Testis (tissue), 5 donors: ENCODE measurements at places on chromosomes 2 and 18. TPM values are rescaled to one million over a fixed set of nuclear protein-coding genes. Genes with fewer than 3 reads are reported as not detected.

The ACMSD gene
- not detected for total RNA-seq

- no peak for DNase-seq
These were observed 358.1 kb upstream of the CRIM1 start for GRCh38 chr2:35997488-35997887.

The ATP8B1 gene
- total RNA-seq = 1.6 TPM

- DNase-seq = no peak
These were observed 38.4 kb downstream of the PPM1B start for GRCh38 chr2:44207102-44207501.

- no peak for DNase-seq
These were observed 259.3 kb upstream of the SP5 start for GRCh38 chr2:170455617-170456426.

GRCh38 chr2:239077260-239077659 lies 229.4 kb downstream of the TWIST2 start:
- no peak for DNase-seq

The CDH19 gene
- 3.3 TPM for total RNA-seq

The ALLC gene
- total RNA-seq = 18.5 TPM

DNA sequence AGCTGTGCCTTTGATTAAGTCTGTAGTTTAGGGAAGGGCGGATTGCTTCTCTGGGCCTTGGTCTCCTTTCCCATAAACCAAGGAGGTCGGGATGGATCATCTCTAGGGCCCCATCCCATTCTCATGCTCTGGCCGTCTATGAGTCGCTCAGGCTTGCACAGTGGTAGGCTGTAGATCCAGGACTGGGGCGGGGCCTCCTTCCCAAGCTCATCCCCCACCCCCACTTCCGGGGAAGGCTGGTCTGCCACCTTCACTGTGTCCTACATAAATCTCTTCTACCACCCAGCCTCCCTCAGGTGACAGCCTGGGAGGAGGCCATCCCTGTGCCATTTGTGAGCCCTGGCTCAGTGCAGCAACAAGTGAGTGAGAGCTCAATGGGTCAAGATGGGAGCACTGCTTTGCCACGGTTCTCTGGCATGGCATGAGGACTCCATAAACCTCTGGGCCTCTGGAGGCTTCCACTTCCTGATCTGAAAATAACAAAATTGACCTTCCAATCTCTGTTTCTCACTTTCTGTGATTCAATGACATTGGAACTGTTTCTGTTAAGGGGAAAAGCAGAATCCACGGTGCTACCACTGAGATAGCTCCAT lies 68.5 kb downstream of the SUMO1 start:
- DNase-seq = no peak

- no peak for DNase-seq
These were observed 84.6 kb upstream of the SPTBN1 start for GRCh38 chr2:54371460-54372065.

The POTEJ gene
- total RNA-seq = 76.1 TPM

DNA sequence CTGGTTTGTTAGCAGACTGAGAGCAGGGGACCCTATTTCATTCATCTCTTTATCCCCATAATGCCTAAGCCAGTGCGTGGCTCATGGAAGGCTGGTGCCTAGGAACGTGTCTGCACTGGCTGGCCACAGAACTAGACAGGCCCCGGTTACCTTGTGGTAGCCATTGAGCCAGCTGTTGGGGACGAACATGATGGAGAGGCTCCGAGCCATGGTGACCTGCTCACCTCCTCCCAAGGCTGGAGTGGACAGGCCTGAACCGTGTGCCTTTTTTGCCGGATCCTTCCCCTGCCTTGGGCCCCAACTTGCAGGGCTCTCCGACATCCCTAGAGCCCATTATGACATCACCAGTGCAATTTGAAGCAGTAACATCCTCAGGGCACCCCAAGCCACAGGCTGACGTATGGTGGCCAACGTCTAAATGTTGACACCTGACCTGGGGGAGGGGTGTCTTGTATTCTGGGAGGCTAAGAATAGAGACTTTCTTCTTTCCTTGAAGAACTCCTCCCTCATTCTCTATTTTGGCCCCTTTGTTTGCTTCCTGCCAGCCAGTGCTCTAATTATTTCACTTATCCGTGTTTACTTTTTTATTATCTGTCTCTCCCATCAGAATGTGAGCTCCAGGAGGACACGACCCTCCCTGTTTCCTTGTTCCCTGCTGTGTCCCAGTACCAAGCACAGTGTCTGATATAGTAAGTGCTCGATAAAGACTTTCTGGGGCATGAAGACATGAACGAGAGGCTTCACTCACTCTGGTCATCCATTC lies 12.2 kb upstream of the DNPEP start:
- DNase-seq = no peak

GRCh38 chr2:239380831-239381708 lies 19.8 kb downstream of the HDAC4 start:
- no peak for DNase-seq

DNA sequence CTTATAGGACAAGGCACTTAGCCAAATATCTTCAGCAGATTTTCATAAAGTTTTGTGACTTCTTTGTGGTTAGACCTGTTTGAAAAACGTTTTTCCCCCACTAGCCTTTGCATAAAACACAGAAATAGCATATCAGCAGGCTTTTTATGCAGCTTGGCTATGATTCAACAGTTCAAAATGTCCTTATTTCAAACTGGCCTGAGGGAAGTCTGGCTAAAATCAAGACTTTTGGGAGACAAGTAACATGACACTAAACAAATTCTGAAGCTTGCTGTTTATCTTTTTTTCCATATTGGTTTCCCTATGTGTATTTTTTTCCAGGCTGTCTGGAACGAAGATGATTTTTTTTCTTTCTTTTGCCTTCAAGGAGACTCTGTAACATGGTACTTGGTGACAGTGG lies 95.1 kb upstream of the L3MBTL4 start:
- DNase-seq = no peak

The HOXD9 gene
- 15.7 TPM for total RNA-seq

DNA sequence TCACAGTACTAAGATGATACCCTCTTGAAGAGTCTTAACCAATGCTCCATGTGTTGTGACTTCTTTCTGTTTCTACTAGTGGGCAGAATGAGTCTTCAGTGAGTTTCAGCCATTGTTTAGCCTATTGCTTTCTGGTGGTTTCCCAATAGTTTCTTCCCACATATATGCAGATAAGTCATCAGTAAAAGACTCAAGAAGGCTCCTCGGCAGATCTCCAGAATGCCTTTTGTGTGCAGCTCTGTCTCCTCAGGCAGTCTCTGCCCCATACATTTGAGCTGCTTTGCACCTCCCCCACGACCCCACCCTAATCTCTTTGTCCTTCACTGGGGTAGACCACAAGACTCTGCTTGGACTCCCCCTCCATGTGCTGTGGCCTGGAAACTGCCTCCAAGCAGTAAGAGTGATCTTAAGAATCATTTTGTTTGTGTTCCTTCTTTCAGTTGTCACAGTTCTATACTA lies 71.6 kb upstream of the CHRNA1 start:
- no peak for DNase-seq

The ARHGAP28 gene
- 45.5 TPM for total RNA-seq

GRCh38 chr2:212626371-212626918 lies 87.8 kb upstream of the ERBB4 start:
- no peak for DNase-seq

DNA sequence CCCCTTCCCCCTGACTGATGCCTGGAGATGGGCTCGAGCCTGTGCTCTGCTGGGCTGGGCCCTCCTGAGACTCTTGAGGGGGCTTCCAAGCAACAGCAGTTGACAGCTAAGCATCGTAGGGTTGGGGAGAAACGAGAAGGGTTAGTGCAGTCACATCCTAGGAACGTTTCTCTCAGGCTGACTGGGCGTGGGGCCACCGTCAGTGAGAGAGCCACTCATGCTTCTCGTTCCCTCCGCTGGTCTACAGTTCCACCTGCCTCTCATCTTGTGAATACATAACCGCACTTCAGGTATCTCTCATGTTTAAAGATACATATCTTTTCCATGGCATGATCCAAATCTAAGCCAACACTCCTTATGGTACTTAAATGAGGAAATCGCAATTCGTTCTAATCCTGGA lies 66.4 kb downstream of the TRAPPC12 start:
- no peak for DNase-seq

The LBX2 gene
- 1.4 TPM for total RNA-seq

- DNase-seq = no peak
These were observed 418.0 kb downstream of the MEIS1 start for GRCh38 chr2:66852953-66853352.

DNA sequence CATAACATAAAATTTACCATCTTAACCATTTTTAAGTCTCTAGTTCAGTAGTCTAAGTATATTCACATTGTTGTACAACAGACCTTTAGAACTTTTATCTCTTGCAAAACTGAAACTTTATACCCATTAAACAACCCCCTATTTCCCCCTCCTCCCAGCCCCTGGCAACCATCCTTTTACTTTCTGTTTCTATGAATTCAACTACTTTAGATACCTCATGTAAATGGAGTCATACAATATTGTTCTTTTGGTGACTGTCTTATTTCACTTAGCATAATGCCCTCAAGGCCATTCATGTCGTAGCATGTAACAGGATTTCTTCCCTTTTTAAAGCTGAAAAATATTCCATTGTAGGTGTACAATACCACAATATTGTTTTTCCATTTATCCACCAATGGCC lies 129.8 kb downstream of the PDE11A start:
- DNase-seq = no peak

The TRIM54 gene
- 46.8 TPM for total RNA-seq

- DNase-seq = no peak
These were observed 19.5 kb upstream of the TNS1 start for GRCh38 chr2:218022131-218022850.

The AQP12B gene
- total RNA-seq = not detected

DNA sequence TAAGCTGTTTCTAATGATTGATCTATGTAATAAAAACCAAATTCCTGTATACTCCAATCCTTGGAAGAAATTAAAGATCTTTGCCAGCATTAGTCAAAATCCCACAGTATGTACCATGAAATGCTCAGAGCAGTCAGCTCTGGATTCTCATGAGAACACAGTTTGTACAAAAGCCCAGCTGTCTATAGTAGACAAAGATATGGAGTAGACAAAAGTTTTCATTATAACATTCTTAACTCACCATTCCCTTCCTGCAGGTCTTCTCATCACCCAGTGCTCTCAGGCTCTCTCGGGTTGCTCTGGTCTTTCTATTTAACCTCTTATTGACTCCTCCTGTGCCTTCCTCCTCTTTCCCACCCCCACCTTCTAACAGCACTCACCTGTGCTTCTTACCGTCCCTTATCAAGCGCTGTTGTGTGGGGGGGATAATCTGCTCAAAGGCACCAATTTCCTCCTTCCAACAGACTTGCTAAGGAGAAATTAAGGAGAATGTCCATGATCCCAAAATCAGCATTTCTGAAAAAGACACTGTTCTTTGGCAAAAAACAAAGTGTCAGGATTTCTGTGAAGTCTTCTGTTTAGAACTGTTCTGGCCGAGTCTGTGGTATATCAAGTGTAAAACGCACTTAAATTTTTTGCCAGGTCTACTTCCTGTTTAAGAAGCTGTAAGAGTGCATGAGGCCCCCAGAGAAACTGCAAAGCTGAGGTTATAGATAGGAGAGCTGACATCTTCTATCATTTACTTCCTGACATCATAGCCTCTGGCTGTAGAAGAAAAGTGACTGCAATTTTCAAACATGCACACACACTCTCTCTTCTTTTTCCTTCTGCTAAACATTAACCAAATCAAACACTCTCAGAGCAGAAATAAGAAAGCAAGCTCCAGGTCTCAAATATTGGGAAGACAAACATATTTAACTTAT lies 144.1 kb downstream of the EVA1A start:
- DNase-seq = no peak

The CKAP2L gene
- 7.1 TPM for total RNA-seq
